Cerebellum (tissue), 4 donors: ENCODE measurements at places on chromosomes 6 and 20. TPM values are rescaled to one million over a fixed set of nuclear protein-coding genes. Genes with fewer than 3 reads are reported as not detected.
A peak's percentile ranks its signal among the peaks of the same experiment; 100 is the strongest.

DNA sequence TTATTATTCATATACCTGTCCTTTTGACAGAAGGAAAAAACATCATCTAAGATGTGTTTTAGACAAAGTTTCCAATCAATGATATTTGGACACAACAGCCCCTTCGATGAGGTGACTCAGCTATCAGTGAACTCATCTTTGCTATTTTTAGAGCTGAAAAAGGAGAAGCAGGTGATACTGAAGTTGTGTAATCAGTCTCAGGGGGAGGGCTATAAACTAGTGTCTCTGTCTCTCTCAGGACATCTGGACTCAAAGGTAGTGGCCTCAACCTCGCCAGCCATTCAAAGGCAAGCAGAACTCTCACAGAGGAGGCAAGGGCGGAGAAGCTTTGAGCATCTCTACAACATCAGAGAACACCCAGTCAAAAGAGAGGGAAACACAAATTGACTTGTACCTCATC lies 135.4 kb downstream of the BFSP1 start:
- DNase-seq = no peak

GRCh38 chr6:164040994-164041393 lies 626.5 kb downstream of the QKI start:
- no peak for DNase-seq

GRCh38 chr6:68632734-68633133 lies 2.3 kb upstream of the ADGRB3 start:
- DNase-seq = peak; percentile 16

PFDN4 gene
- 56.1 TPM for total RNA-seq
